NCI-H1930 (cell line): ENCODE measurements at places on chromosomes 3 and 15.

DNA sequence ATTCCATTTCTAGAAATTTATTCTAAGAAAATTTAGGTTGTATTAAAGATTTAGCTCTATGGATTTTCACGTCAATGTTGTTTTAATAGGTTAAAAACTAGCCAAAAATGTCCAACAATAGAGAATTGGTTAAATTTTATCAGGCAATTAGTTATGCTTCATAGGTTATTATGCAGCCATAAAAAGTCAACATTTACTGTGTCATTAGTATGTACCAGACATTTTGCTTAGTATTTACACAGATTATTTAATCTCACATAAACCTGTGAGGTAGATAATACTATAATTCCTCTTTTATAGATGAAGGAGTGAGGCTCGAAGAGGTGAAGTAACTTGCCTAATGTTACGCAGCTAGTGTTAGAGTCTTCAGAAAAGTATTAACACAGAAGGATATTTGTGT, 70.6 kb upstream of the LRRFIP2 start:
- no peak for DNase-seq

DNA sequence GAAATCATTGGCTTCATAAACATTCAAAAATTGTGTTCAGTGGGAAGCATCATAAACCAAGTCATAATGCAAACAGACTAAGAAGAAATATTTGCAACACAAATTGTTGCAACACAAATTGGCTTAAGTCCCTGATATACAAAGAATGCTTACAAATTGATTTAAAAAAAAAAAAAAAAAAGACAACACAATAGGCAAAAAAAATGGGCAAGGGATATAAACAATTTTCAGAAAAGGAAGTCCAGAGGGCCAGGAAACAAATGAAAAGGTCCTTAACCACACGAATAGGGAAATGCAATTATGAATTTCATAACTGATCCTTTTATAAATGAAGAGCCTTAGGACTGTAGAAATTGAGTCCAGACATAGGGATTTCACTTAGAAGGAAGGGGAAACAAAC, 98.9 kb downstream of the LRRK1 start:
- DNase-seq = no peak

DNA sequence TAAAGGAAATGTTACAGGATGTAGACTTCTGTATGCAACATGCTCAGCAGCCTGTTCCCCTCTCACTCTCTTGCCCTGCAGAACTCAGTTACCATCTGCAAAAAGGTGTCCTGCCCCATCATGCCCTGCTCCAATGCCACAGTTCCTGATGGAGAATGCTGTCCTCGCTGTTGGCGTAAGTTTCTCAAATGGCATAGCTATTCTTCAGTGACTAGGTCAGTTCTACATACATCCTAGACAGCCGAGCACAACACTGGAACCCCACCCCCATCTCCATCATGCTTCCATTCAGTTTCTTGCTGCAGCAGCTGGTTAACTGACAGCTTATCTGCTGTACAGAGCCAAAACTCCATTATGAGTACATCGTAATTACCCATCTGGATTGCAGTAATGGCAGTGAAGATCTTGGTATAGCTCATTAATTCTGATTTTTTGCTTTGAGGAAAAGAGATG, 4.5 kb downstream of the THBS1 start:
- DNase-seq = no peak

DNA sequence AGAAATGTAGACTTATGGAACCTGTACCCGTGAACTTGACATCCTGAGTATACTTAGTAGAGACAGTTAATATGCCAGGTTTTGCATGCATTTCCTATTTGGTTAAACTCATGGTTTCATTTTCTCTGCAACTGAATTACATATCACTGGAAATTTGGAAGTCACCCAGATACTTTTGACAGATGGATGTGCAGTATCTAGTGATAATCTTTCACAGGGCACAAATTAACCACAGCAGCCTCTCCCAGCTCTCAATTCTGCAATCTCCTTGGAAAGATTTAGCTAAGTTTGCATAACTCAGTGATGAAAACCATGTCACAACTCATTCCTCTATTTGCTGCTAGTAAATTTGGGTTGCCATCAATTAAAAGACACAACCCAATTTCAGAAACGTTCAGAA, 162.3 kb upstream of the TPM1 start:
- no peak for DNase-seq

DNA sequence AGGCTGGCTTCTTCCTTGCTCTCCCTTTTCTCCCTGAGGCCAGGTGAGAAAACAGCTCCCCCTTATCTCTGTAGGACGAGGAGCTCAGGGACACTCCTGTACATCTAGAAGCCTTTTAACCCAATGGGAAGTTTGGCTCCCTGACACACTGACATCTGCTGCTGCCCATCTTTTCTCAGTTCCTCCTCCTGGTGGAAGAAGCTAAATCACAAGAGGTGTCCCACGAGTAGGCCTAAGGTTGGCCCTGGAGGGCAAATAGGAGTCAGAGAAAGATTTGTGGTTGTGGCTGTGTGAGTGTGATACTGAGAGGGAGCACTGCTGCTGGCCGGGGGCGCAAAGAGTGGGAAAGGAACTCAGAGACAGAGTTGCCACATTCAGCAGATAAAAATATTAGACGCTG, 49.5 kb downstream of the ARHGAP31 start:
- DNase-seq = no peak

DNA sequence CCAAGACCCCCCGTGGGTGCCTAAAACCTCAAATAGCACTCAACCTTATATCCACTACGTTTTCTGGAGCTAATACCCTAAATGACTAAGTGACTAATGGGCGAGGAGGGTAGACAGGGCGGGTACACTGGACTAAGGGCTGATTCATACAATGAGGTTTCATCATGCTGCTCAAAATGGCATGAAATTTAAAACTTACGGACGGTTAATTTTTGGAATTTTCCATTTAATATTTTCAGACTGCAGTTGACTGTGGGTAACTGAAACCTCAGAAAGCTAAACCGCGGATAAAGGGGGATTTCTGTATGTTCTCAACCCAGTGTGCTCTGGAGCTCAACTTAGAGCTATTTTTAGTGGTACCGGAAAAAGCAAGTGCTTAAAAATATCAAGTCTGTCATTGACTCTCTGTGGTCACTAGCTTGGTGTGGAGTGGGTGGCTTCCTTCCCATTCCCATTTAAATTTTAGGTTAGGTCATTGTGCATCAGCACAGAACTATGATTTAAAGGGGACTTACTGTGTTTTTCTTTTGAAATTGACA, 72.9 kb downstream of the LRRC28 start:
- no peak for DNase-seq

DNA sequence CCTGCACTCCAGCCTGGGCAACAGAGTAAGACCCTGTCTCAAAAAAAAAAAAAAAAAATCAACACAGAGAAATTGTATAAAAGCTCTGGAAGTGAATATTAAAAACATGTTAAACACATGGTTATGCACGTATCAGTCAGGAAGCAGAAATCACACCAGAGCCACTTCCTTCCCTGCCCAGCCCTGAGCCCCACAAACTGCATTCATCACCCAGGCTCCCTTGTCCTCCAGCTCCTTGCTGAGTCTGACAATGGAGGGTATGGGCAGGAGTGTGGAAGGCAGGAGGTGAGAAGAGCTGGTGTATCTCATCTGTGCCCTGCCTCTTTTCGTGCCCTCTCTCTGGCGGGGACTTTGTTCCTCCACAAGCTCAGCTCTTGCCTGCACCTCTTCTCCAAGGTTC, 12.1 kb upstream of the LOXL1 start:
- no peak for DNase-seq

GRCh38 chr3:278300-279064, 81.9 kb downstream of the CHL1 start:
- no peak for DNase-seq

- no peak for DNase-seq
These were observed 112.4 kb upstream of the BHLHE40 start for GRCh38 chr3:4866866-4867265.

GRCh38 chr15:90718232-90718631, 1.1 kb downstream of the BLM start:
- DNase-seq = no peak

- no peak for DNase-seq
These were observed 1.3 kb downstream of the ATXN7 start for GRCh38 chr3:63864965-63865327.

- DNase-seq = no peak
These were observed 42.2 kb downstream of the ARHGEF3 start for GRCh38 chr3:56759532-56759931.

DNA sequence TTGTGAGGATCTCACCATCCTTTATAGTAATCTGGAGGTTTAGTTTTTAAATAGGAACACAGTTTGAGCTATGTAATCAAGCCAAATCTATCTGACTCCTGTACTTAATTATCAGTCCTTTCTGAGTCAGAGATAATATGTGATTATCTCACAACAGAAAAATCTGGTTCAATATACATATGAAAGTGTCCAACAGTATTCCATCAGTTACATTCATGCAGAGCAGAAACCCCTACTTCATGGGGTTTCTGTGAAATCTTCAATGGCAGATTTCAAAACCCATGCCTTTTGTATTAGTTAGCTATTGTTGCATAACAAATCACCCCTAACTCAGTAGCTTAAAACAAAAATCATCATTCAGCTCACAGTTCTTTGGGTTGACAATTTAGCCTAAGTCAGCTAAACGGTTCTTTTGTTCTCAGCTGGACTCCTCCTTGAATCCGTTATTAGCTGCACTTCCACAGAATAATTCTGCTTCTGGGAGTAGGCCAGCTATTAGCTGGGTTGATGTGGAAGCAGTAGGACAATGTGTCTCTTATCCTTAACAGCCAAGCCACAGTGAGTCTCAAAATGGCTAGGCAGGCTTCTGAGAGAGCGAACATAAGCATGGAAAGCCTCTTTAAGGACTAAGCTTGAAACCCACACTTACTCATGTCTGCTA, 42.9 kb upstream of the ARPP21 start:
- DNase-seq = no peak

DNA sequence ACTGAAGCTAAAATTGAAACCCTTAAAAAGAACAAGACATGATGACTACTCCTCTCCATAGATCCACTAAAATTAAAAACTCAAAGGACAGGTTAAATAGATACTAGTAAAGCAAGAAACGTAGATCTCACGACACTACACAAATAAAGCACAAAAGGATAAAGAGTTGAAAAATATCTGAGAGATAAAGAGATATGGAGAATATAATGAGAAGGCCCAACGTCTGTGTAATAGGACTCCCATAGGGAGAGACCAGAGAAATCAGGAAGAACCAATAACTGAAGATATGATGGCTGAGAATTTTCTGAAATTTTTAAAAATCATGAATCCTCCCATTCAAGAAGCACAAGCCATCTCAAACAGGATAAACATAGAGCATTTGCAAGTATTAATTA, 45.6 kb upstream of the PRICKLE2 start:
- no peak for DNase-seq

DNA sequence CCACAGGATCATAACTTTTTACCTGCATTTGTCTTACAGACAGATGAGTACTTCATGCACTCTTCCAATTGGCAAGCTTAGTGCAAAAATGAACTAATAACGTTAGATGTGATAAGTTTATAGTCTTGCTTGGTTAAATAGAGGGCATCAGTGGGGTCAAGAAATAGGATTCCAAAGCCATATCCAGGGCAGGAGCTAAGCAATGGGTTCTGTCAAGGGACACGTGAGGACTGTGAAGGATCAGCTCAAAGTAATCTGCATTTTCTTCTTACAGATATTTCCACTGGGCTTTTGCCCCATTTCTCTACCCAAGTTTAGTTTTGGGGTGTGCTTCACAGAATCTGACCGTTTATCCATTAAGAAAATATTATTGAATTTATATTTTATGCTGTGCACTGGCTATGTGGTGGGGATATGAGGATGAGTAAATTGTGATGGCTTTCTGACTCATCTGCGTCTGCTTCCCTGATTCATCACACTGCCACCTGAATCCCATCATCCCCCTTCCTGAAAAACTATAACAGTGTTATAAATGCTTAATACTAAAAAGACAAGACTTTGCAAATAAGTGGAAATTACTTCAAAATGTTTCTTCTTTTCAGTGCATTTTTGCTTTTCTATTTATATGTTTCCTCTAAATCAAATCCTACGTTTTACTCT, 17.5 kb downstream of the PPP2R3A start:
- DNase-seq = no peak

DNA sequence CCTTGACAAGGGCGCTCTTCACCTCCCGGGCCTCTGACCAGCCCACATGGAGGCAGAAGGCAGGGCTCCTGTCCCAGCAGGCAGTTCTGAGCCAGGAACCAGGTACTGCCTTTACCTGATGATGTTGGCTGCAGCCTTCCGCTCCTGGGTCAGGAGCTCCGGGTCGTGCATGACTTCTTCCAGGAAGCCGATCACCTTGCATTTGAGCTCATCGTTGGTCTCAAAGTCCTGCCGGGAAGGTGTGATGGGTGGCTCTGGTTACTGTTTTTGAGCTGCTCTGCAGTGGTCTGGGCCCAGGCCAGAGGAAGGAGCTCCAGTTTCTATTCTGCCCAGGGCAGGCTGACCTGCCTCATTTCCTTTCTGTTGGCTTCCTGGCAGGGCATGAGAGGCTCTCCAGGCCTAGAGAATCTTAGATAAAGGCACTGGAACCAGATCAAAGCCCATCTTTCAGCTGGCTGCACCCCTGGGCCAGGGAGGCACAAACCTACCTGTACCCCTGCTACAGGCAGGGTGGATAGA, 53.2 kb upstream of the CTSH start:
- no peak for DNase-seq

GRCh38 chr3:47113669-47114365, 50.1 kb downstream of the SETD2 start:
- no peak for DNase-seq

DNA sequence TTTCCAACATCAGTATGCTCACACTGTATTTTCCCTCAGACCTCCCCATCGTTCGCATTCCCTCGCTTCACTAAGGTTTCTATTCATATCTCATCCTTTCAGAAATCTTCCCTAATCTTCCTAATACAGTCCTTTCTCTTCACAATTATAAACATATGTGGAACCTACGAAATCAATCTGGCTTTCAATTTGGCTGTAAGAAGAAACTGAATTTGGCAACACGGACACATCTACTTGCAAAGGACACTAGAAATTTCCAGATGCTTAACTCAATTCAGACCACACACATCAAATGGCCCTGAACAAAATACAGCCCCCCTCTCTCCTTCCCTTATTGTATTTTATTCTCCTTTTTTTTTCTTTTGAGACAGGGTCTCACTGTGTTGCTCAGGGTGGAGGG, 39.1 kb upstream of the TM4SF19 start:
- DNase-seq = no peak

GRCh38 chr15:36896949-36897348, 203.4 kb downstream of the MEIS2 start:
- no peak for DNase-seq

- DNase-seq = no peak
These were observed 49.5 kb downstream of the EFCAB12 start for GRCh38 chr3:129378949-129379348.

- DNase-seq = no peak
These were observed 112.8 kb upstream of the MEF2A start for GRCh38 chr15:99452728-99453636.

DNA sequence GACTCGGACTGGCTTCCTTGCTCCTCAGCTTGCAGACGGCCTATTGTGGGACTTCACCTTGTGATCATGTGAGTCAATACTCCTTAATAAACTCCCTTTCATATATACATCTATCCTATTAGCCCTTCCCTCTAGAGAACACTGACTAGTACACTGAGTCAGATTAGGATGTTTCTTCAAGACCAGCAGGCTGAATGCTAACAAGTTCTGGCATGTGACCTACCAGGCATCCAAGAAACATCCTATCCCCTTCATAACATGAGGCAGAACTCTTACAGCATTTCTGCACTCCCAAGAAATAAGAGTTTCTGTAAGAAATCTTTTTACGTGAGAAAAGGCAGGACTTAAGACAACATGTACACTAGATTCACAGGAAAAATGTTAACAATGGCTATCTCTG, 9.3 kb downstream of the CFAP92 start:
- DNase-seq = no peak

- DNase-seq = no peak
These were observed 107.7 kb downstream of the IGF2BP2 start for GRCh38 chr3:185717121-185717520.

- DNase-seq = no peak
These were observed 173.3 kb upstream of the SNTN start for GRCh38 chr3:63478990-63479660.
